ENCODE measurements at places on chromosomes 4 and X. TPM values are rescaled to one million over a fixed set of nuclear protein-coding genes. Genes with fewer than 3 reads are reported as not detected.

GRCh38 chr4:26590639-26591038 is 6.8 kb downstream of the TBC1D19 start:
- DNase-seq: no peak

DNA sequence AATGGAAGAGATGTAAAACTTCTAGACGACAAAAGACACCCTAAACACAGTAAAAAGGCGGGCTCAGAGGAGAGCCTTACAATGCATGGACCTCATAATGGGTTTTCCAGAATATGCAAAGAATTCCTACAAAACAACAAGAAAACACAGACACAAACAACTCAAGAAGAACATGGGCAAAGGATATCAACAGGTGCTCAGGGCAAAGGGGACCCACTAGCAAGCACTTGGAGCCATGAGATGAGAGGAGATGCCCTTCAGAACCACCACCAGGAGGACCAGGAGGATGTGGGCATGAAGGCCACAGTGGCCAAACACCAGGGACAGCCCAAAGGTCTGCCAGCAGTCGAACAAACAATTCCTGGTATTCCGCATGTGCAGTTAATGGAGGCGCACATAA is 17.2 kb downstream of the PDZD4 start:
- DNase-seq: no peak

GRCh38 chr4:94305466-94306225 is 37.0 kb downstream of the HPGDS start:
- DNase-seq: no peak

FGF13 gene
- total RNA-seq: 2.3 TPM

IL2RG gene
- 3.5 TPM for total RNA-seq

DNA sequence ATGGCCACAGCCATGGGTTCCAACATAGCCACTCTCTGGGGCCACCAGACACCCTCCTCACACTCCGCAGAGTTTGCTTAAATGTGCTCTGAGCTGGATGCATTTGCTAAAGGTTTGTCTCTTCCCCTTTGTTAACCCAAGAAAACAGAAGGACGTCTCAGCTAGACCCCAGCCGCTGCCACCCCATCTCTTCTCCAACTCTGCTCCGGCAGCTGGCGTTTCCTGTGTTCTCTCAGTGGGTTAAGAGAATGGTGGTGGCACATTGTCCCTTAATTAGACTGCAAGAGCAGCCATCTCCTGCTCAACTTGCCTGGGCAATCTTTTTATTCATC is 43.7 kb upstream of the FAM9C start:
- DNase-seq: no peak
